ENCODE measurements at places on chromosomes 7 and 10.

GRCh38 chr10:101902820-101903145 lies 59.2 kb upstream of the KCNIP2 start:
- no peak for DNase-seq

- no peak for DNase-seq
Measured at GRCh38 chr7:28332046-28332445, 80.3 kb upstream of the CREB5 start.

DNA sequence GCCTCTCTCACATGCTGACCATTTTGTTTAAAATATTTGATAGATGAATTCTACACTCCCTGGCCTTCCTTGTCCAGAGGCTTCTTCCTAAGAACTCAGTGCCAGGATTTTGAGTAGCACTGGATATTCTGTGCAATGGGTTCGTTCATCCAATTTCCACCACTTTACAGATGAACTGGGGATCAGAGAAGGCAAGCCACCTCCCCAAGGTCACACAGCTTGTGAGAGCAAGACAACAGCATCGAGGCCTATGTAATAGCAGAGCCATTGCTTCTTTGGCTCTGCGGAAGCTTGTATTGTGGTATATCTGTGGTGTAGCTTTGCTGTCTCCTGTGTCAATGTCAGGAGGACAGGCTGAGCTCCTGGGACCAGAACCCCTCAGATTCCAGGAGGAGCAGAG lies 140.9 kb downstream of the PLPP4 start:
- DNase-seq = no peak

- no peak for DNase-seq
Measured at GRCh38 chr10:5361966-5362365, 2.8 kb upstream of the UCN3 start.

DNA sequence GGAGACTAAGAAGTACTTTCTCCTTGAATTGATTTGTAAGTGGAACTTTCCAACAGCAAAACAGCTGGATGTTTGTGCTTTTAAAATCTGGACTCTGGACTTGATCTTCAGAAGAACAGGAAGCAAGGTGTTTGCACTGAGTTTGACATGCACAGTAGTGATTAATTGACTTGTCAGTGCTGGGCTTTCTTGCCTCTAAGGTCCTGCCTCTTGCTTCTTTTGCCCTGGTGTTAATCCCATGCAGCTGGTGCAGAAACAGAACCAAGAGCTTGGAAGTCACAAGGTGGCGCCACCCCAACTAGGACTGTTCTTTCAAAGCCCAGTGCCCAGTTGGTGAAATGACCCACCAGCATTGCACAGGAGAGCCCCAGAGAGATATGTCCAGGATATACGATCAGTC lies 66.8 kb upstream of the SEPHS1 start:
- DNase-seq = peak; percentile 59

DNA sequence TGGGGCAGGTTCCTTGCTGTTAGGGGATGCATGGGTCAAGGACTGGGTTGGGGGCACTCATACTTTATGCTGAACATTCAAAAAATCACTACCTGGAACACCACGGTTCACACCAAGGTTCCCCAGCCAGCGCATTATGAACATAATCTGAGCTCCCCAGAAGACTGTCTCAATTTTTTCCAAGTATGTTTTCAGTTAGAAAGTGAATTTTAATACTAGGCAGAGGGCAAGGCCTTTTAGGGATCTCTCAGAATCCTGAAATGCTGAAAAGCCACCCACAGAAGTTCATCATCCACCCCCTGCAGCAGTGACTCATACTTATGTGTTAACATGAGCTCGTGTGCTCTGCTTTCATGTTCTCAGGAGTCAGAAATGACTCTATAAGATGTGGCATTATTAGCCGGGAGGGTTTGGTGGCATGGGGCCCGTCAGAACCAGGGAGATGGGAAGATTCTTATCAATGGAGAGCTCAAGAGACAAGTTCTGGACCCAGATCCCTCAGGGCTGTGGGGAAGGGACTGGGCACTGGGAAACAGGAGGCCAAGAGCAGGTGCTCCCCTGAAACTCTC lies 185.2 kb upstream of the ITGB1 start:
- DNase-seq = no peak

- DNase-seq = no peak
Measured at GRCh38 chr10:74922921-74923320, 96.5 kb downstream of the KAT6B start.

DNA sequence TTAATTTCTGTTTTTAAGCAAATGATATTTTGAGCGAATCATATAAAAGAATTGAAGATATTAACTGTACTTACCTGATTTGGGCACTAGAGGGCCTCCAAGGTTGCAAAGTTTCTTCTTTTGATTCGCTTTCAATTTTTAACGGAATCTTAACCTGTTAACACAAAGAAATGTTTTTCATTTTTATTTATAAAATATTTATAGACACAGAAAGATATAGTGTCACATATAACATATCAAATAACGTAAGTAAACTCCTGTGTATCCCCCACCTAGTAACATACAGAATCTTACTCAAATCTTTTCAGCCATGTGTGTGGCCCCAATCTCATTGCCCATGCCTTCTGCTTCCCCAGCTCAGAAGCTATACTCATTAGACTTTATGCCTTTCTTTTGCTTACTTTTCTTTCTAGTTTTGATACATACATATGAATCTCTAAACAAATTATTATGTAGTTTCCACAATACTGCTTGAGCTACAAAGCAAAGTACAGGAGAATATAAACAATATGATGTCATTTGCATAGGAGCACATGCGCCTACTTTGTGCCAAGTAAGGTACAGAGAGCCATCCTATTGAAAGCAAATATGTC lies 49.5 kb upstream of the ZPBP start:
- DNase-seq = peak; percentile 49

GRCh38 chr7:64687249-64687648 lies 21.3 kb downstream of the ZNF107 start:
- DNase-seq = peak; percentile 19

- no peak for DNase-seq
Measured at GRCh38 chr7:33854801-33855350, 50.5 kb upstream of the BMPER start.

DNA sequence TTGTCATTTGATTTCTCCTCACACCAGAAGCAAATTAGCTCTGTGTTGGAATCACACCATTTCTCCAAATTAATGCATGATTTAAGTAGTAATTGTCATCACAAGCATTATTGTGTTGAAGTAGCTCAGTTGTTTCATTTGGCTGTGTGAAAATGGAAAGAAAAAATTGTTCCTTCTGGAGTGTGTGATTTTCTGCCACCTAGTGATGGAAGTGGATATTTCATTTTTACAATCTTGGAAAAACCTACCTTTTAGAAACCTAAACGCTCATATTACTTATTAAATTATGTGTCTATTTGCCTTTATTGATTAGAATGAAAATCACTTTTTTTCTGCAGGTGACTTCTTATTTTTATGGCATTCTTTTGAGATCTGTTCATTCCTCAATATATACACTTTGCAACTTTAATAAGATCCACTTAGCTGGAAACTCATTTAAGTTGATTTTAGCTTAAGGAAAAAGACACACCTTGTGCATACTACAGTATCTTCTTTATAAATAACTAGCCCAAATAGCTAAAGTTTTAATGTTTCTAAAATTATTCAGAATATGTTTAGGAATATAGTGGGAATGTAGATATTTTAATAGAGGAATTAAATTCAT lies 50.0 kb downstream of the SRI start:
- peak; percentile 18 for DNase-seq

DNA sequence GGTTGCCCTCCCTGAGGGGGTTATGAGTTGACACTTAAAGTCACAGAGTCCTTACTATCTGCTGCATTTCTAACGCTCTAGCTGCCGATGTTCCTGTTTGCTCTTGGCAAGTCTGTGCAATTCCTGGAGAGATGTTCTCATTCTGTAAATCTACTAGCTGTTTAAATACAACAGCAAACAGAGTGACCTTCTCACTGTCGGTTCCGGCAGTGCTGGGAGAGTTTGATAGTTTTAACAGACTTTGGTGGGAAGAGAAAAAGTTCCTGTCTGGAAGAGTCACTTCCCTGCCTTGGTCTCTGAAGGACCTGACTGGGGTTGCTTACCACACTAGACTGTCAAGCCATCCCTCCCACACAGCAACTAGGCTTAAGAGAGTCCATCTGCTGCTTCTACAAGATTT lies 63.3 kb upstream of the ELMO1 start:
- no peak for DNase-seq

- DNase-seq = no peak
Measured at GRCh38 chr10:25808372-25808771, 125.7 kb upstream of the MYO3A start.

DNA sequence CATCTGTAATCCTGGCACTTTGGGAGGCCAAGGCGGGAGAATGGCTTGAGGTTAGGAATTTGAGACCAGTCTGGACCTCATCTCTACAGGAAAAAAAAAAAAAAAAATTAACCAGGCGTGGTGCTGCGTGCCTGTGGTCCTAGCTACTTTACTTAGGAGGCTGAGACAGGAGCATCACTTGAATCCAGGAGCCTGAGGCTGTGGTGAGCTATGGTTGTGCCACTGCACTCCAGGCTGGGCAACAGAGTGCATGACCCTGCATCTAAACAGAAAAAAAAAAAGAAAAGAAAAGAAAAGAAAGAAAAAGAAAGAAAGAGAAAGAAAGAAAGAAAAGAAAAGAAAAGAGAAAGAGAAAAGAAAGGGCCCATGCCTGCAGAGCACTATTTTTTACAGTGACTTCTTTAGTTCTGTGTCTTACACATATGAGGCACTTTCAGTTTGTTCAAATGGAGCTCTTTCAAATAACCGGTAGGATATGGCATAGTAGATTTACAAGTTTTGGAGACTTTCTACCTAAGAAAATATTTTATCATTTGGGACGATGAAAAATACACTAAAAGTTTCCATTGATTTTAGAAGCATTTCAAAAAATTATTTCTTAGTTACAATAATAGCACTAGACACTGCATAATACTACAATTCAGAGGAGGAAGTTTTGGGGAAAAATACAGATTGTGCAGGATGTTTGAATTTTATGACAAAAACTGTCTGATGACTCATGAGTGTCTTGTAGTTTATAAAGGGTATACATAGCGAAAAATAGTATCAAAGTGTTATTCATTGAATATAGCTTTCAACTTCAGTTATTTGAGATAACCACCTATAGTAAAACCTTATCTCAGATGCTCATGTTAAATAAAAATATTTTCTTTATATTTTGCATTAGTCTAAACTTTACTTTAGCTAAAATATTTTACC lies 75.9 kb downstream of the MDFIC start:
- no peak for DNase-seq

GRCh38 chr7:15832996-15833395 lies 146.5 kb upstream of the MEOX2 start:
- no peak for DNase-seq

DNA sequence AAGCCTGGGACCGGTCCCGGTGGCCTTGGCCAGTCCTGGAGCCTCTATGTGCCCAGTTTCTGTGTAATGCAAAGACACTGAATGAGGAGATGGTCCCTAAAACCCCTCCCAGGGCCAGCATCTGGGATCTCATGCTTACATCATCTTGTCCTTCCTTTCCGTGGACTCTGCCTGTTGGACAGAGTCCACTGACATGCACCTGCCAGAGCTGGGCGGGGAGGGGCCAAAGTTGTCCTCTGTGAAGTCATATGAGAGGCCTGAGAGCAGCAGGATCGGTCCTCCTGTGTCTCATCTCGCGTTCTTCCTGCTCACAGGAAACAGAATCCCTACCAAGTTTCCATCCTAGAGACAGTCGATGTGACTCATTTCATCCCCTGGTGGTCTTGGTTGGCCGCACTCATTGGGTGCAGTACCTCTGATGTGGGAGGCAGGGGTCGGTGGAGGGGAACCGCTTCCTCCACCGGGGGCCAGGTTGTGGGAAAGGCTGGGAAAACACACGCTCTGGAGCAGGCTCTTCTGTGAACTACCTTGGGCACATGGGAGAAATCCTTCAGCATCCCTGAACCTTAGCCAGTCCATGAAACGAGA lies 389.6 kb upstream of the PODXL start:
- no peak for DNase-seq

- DNase-seq = peak; percentile 44
Measured at GRCh38 chr10:102752934-102753664, 9.4 kb downstream of the WBP1L start.

DNA sequence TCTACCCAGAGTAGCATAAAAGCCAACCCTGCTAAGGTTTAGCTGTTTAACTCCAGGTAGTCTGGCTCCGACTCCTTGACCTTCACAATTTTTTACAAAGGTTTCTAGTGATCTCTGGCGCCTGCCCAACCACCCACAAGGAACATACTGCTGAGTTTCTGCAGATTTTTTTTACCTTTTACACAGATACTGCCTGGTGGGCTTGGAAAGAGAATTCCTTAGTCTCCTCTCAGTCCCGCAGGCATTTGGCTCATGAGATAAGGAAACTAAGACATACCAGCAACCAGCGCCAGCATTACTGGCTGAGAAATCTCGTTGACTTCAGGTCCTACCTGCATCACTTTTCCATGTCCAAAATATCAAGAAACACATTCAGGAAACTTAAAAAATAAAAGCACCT lies 51.1 kb upstream of the LYZL1 start:
- no peak for DNase-seq

- no peak for DNase-seq
Measured at GRCh38 chr10:13913897-13914296, 327.1 kb downstream of the PRPF18 start.

DNA sequence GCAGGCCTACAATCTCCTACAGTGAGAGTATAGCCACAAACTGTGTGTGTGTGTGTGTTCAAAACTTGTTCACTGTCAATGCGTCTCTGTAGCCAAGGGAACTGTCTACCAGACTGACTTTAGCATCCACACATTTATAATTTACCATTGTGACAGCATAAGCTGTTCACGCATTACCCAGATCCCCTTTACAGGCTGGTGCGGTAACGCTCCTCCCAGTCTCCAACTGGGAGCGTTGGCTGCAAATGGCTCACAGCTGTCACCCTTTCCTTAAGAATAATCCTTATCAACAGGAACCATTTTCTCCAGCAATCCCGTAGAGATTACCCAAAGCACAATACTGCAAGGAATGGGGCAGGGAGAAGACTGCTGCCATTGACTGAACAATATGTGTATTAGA lies 199.5 kb downstream of the GPAM start:
- DNase-seq = peak; percentile 89

GRCh38 chr10:85645053-85645452 lies 721.5 kb downstream of the GRID1 start:
- no peak for DNase-seq

DNA sequence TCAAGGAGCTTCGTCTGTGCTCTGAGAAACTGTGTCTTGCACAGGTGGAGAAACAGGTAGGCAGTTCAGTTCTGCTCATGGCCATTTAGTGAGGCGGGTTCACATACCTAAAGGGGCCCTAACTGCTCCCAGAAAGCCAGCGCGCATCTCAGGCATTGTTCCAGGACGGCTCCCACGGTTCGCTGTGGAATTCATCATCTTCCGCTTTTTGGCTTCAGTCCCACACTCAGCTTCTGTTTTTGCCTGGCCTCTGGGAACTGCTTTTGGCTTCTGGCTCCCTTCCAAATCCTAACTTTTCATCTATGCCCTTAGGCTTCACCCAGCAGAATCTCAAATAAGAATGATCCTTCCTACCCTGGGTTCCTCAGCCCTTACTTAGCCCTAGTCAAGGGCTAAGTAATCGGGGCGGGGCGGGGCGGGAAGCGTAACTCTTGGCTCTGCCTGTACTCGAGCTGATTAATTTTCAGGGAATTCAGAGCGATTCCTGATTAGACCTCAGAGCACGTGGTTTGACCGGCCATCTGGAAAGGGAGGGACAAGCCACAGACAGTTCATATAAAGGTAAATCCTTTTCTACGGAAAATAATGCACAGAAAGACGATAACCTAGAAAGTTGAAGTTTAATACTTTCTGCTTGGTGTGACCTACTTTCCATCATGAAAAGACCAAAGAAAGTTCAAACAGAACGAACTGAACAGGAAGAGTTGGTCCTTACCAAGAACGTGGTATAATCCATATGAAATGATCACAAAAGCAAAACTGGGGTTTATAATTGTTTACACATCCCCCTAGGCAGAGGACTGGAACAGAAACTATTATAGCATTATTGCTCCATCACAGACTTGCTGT lies 105.7 kb downstream of the ST8SIA6 start:
- peak; percentile 68 for DNase-seq
